ENCODE measurements at places on chromosomes 5 and 9. TPM values are rescaled to one million over a fixed set of nuclear protein-coding genes. Genes with fewer than 3 reads are reported as not detected.

- DNase-seq, result no peak
These were observed 14.9 kb downstream of the BTNL9 start for GRCh38 chr5:181054871-181055459.

DNA sequence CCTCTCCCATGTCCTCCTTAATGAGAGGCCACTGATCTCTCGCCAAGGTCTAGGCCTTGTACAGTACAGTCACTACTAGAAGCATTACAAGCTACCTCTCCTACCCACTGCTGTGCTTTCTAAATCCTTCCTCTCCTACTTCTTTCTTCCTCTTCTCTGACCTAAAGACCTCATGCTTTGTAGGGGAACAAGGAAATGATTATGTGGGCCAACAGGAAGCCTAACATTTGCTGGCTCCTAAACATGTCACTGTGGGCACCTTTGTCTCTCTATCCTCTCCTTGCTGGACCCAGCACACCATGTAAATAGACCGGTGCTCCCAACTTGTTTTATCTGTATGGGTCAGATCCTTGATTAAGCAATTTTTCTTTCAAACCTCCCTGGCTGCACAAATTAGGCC, 16.7 kb downstream of the SLC28A3 start:
- DNase-seq, result no peak

DNA sequence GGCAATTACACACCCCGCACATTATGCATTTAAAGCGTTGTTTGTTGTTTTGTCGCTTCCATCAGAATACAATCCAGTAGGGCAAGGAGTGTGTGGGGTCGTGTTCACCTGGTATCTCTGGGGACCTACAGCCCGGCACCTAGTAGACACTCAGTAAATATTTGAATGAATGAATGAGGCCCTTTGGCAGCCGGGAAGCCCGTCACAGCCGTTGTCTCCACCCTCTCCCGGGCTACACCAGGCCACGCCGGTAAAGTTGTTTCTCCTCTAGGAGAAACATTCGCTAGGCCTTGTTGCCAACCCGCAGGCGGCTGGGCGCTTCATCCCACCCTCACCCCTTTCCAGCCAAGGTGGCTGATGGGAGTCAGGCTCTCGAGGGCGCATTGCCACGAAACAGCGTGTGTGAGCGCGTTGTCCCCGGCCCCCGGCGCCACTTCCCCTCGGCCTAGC, 876 bp upstream of the JAK2 start:
- no peak for DNase-seq

The SH3GL2 gene
- 5.9 TPM for polyA plus RNA-seq

- DNase-seq, result no peak
These were observed 27.4 kb downstream of the KIAA1191 start for GRCh38 chr5:176334031-176334770.

DNA sequence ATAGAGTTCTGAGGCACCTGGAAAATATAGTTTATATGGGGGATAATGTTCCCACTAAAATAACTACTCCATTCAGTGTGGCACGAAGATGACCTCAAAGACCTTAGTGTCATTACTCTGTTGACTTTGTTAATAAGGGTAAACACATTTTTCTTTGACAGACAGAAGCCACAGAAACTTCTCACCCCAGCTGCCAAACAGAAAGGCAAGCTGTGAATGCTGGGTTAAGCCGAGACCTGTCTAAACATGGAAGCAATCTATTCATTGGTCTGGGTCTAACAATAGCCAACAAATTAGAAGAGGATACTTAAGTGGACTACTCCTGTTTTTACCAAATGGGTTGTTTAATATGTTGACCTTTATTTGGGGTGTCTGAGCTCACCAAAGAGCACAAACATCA, 171.4 kb downstream of the TLE1 start:
- DNase-seq, result no peak

DNA sequence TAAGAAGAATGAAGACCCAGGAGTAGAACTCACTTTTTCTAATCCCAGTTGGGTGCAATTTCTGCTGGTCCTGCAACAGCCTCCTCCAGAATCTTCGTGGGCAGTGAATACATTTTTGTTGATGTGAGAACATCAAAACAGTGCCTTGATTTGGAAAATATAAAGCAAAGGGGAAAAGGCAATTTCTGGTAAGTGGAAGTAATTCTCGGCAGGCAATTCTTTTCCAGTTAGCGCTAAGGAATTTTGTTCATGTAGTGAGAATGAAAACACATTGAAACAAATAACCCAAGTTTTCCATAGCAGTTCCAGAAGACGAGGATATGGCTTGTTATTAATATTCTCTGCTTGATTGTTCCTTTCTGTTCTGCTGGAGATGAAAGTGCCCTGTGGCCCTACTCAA, 178.7 kb downstream of the SPATA31D1 start:
- DNase-seq, result no peak

The DRD1 gene
- not detected for polyA plus RNA-seq

DNA sequence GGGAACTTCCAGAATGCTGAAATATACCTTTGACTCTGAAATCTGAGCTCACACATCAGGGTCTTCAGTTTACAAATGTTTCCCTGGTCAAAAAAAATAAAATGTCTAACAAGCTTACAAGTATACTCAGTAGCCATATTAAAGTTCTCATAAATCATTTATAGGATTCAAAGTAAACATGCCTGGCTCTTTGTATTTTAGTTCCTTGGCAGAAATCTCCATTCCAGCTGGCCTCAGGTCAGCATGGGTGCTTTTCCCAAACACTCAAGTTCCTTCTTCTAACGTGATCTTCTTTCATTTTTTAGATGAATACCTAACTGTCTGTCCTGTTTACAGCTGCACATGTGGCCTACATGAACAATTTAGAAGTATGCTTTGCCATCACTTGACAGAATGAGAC, 263.2 kb downstream of the GAS1 start:
- no peak for DNase-seq

DNA sequence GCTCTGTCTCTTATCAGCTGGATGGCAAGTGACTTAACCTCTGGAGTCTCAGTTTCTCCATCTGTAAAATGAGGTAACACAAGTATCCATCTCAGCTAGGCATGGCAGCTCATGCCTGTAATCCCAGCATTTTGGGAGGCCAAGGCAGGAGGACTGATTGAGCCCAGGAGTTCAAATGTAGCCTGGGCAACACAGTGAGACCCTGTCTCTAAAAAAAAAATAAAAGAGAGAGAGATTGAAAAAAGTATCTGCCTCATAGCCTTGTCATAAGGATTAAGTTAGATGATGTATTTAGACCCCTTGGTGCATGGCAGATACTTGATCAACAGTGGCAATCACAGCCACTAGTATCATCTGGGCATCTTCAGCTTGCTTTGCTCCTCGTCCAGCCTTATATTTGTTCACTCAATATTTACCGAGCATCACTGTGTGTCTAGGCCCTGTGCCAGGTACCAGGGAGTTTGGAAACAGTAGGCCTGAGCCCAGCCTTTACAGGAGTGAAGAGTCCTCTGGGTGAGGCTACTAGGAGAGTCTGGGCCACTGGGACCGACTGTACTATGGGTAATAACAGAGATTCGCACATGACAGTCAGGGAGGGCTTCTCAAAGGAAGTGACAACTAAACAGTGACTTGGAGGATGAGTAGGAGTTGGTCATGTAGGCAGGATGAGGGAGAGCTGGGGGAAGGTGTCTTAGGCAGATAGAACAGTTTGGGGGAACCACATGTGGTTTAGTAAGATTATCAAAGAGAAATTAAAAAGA, 34.2 kb downstream of the CORO2A start:
- DNase-seq, result no peak

- DNase-seq, result no peak
These were observed 220.6 kb downstream of the CTNND2 start for GRCh38 chr5:11683666-11684065.

The INPP5E gene
- polyA plus RNA-seq, result 11.6 TPM

The CWC27 gene
- polyA plus RNA-seq, result 39.8 TPM

DNA sequence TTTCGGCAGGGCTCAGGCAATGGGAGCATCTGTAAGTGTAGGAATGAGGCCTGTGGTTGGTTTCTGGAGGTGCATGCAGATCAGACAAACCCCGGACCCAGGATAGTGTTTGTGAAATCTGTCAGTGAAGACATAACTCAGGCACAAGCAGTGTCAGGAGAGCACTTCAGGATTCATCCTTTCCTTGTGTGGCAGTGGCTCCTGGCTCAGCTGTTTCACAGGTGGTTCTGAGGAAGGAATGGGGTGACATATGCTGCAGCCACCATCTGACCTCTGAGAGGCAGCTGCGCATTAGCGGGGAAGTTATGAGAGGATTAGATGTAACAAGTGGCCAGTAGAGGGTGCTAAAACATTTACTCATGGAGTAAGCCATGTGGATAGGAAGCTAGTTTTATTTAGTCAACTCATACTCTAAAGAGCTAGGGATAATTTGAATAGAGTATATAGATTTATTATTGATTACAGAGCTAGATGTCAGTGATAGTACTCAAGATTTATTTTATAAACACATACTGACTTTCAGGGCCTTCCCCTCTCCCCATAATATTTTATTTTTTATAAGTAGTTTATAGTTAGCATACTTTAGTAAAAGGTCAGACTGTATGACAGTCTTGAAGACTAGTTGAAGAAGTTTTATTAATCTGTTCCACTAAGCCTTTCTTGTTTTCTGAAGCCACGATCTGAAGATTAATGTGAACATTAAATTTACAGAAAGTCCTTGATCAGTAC, 28.4 kb downstream of the NNT start:
- DNase-seq, result peak; percentile 68

DNA sequence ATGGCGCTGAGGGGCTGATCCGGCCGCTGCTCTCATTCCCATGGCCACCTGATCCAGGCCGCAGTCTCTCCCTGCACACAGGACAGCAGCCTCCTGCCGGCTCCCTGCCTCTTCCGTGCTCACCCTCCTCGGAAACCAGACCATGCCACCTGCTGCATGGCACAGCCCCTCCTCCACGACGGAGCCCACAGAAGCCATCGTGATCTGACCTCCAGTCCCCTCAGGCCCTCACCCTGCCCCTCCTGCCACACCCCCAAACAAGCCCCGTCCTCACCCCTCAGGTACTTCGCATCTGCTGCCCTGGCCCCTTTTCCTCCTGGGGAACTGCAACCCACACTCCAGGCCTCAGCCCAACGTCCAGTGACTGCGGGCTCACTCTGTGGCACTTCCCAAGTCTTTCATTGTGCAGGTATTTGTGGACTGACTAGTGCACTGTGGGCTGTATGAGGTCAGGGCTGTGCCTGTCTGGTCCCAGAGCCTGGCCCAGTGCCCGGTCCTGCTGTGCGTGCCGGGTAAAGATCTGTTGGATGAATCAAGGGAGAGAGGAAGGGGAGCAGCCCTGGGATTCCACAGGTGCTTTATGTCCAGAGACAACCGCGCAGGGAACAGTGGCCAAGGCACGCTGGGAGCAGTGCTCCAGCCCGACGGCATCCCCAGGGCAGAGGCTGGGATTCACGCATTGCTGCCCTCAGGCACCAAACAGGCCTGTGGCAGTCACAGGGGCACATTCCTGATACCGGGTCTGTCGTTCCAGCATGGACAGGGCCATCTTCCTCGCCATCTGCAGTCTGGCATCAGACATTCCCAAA, 86.1 kb downstream of the ADAMTS2 start:
- DNase-seq, result no peak

DNA sequence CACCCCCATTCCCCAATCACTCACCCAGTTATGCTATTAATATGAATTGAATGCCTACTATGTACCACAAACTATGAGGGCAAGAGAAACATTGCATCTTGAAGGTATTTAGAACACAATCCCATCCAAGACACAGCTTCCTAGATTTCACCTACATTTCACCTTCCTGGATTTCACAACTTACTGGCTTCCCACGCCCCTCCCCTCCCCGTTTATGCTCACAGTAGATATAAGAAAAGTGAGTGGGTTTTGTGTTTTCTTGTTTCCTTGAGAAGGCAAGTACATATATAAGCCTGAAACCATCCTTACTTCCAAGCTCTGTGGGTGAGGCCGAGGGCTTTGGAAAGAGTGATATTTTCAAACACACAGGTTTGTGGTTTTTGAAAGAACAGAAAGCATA, 465.0 kb downstream of the BNC2 start:
- no peak for DNase-seq

The FREM1 gene
- 207 TPM for polyA plus RNA-seq

DNA sequence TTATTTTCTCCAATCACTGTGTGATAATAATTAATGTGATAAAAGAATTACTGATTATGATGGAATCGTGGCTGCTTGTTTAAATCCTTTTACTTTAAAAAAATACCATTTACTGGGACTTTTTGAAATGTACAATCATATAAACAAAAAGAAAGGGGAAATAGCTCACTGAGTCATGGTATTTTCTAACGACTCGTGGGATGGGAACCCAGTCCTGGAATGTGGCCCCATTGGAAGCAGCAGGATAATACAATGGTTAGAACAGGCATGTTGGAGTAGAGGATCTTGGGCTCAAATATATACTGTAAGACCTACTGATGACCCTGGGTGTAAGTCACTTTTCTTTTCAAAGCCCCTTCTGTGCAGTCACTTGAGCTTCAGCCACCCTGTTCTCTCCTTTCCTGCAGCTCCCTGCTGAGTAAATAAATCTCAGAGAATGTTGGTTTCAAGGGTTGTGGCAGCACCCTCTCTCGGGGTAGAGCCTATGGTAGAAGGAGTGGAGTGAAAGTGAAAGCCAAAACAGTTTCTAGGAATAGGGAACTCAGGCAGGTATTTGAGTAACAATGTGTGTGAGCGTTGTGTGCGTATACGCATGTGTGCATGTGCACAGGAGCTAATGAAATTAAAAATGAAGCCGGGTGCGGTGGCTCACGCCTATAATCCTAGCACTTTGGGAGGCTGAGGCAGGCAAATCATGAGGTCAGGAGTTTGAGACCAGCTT, 40.8 kb upstream of the LARP1 start:
- no peak for DNase-seq

The GCNT4 gene
- polyA plus RNA-seq, result 10.8 TPM

- no peak for DNase-seq
These were observed 16.2 kb downstream of the MIGA2 start for GRCh38 chr9:129052592-129052991.

DNA sequence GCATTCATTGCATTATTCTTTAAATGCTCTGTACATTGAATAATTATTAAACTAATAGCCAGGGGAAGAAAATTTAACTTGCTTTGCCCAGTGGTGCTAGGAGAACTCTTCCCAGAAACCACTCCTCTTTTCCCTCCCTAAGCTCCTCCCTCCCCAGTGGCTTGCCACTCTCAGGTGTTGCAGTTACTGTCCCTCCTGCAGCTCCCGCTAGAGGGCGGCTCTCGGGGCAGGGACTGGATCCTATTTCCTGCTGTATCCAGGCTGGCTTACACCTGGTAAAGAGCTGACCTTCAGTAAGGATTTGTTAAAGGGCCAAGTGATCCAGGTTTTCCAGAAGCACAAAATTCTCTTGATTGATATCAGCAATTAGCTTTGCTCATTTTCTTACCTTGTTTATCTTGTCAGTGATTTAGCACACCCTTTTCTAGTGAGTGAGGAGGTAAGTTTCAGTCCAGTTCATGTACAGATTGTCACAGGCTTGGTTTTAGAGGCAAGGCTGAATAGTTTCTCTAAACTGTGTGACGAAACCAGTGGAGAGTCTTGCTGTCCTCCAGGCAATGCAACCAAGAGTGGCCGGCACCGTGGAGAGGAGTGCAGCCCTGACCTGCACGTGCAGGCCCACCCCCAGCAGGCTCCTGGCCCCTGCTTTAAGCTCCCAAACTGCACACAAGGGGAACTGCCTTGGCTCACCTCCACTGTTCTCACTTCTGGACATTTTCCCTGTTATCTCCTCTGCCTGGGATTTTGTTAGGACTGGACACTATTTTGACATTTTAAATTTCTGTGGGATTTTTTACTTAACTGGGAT, 423.8 kb downstream of the SPOCK1 start:
- DNase-seq, result peak; percentile 13
